B cell (primary cell): ENCODE measurements at places on chromosomes 3 and 15.

- H3K4me1 ChIP-seq: no peaks in the 10 kb centered on the region
- DNase-seq: no peak
- H3K36me3 ChIP-seq: no peaks in the 10 kb centered on the region
- H3K4me3 ChIP-seq: no peak overlapping the region
- no peak overlapping the region for H3K27ac ChIP-seq
Measured at GRCh38 chr3:61978460-61979419, 394.6 kb downstream of the FEZF2 start.

DNA sequence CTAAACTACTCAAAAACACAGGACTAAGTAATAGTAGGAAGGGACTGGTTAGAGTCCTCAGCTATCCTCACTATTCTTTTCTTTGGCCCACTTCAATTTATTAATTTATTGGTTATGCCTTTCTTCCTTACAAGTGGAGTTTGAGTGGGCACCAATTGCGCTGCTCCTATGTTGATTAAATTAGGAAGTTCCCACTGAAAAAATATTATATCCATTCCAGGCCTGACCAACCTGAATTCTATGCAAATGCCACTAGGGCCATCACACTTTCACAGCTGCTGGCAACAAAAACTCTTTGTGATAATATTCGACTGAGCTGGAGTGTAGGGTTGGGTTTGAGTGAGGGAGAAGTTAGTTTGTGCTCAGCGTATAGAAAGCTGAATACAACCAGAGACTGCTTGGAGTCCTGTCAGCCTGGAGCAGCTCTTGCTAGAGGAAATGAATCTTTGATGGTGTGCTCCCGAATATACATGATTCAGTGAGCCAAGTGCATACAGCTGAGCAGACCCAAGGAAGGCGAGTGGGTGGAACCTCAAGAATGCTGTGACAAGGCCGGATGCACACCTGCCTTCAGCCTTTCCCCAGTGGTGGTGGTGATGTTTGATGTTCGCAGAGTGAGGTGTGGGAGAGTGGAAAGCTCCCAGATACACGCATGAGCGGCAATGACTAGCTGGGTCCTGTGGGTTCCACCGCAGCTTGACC, 1.5 kb downstream of the ARHGEF3 start:
- peaks cover 46% of the 10 kb centered on the region for H3K4me1 ChIP-seq
- no peaks in the 10 kb centered on the region for H3K27me3 ChIP-seq
- DNase-seq: peak; percentile 62
- peak overlapping the region; percentile 66 for H3K4me3 ChIP-seq

DNA sequence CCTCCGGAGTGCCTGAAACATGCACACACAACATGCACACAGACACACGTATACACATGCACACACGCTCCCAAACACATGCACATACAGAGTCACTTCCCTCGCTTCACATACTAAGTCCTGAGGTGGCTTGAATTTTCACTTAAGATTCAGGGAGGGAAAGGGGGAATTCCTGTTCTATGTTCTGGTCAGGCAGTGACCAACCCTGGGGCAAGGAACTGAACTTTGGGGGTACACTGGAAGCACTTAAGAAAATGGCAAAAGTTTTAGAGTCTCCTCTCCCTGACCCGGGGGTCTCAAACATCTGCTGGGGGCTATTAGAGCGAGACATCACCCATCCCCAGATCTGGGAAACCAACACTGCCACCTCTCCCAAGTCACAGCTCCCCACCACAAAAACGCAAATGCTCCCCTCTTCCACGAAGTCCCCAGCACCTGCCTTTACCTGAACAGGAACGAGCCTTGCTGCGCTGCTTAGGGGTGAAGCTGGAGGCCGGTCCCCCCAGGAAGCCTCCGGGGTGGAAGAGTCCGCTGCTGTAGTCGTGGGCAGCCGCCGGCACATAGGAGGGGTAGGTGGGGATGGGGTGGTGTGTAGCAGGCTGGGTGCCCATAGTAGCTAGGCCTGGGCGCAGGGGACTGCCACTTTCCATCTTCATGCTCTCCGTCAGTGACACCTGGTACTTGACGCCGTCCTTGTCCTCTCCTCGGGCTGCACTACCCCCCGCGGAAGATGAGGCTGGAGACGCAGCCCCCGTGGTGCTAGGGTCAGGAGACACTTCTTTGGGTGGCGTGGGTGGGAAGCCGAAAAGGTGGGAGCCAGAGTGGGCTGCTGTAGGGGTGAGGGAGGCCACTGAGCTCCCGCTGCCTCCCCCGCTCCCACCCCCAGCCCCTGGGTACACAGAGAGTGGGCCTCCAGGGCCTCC, 7.5 kb downstream of the GATA2 start:
- no peak overlapping the region for H3K4me3 ChIP-seq
- DNase-seq: no peak
- no peak overlapping the region for H3K27ac ChIP-seq
- H3K27me3 ChIP-seq: no peaks in the 10 kb centered on the region

DNA sequence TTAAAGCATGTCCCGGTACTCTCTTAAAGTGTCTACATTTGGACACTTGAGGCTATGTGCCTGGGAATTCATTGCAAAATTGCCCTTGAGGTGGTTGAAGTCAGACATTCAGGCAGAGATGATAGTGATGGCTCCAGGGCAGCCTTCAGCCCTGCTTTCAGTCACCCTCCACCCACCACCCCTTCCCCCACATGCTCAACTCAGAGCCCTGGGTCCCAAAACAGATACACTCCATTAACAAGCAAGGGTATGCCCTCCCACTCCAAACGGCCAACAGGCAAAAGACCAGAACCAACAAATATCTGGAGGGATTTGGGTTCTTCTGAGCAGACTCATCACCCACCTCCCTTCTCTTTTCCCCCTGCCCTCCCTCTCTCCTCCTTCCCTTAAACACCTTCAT, 29.9 kb upstream of the VIPR1 start:
- DNase-seq: no peak
- no peaks in the 10 kb centered on the region for H3K27me3 ChIP-seq
- H3K4me1 ChIP-seq: no peaks in the 10 kb centered on the region
- H3K36me3 ChIP-seq: no peaks in the 10 kb centered on the region

- DNase-seq: no peak
- peaks cover 4% of the 10 kb centered on the region for H3K36me3 ChIP-seq
- no peaks in the 10 kb centered on the region for H3K27me3 ChIP-seq
Measured at GRCh38 chr3:46926447-46926846, 48.9 kb downstream of the PTH1R start.
